Activated CD8-positive, alpha-beta memory T cell treated with anti-CD3 and anti-CD28 coated beads, Interleukin-2, amount 50 U/mL, for 4 hours (primary cell): ENCODE measurements at places on chromosomes 12 and 14.

- DNase-seq, result no peak
These were observed 94.7 kb upstream of the SLC38A4 start for GRCh38 chr12:46920499-46920898.

GRCh38 chr14:104001003-104001402, 58.7 kb upstream of the RD3L start:
- no peak for DNase-seq

DNA sequence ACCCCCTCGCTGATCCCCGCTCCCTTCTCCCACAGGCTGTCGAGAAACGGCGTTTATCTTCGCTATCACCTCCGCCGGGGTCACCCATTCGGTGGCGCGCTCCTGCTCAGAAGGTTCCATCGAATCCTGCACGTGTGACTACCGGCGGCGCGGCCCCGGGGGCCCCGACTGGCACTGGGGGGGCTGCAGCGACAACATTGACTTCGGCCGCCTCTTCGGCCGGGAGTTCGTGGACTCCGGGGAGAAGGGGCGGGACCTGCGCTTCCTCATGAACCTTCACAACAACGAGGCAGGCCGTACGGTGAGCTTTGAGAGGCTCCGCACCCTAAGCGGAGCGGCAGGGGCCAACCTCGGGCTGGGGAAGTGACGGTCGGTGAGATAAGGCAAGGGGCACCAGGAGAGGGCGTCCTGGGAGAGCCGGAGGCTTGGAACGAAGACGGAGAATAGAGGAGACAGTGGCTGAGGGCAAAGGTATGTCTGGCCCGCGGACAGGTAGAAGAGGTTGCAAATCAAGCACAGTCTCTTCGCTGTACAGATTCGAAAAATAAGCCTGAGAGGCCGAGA, 2.3 kb downstream of the WNT1 start:
- peak; percentile 44 for DNase-seq

DNA sequence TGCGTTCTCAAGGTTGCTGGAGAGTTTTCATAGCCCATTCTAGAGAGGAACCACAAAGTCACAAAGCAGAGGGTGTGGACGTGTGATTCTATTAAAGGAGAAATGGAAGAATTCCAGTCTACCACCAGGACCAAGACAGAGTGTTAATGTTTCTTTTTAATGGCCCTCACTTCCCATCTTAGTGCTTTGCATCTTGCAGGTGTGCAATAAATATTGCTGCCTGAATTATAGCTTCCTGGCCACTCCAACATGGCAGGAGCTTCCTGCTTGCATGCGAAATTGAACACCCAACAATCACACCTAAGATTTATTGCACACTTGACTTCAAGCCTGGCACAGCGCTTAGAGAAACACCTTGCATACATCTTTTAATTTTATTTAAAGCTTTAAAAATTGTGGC, 22.4 kb upstream of the PPP1CC start:
- DNase-seq, result no peak

DNA sequence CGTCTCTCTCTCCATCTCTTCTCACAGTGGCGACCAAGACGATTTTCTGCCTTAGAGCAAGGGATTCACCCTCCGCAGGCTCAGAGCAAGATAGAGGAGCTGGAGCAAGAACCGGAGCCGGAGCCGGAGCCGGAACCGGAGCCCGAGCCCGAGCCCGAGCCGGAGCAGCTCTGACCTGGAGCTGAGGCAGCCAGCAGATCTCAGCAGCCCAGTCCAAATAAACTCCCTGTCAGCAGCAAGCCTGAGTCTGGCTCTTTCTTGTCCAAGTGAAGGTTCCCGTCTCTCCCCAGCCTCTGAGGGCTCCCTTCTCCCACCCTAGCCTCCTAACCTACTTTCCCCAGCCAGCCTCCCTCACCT, 5.9 kb downstream of the LAG3 start:
- no peak for DNase-seq

DNA sequence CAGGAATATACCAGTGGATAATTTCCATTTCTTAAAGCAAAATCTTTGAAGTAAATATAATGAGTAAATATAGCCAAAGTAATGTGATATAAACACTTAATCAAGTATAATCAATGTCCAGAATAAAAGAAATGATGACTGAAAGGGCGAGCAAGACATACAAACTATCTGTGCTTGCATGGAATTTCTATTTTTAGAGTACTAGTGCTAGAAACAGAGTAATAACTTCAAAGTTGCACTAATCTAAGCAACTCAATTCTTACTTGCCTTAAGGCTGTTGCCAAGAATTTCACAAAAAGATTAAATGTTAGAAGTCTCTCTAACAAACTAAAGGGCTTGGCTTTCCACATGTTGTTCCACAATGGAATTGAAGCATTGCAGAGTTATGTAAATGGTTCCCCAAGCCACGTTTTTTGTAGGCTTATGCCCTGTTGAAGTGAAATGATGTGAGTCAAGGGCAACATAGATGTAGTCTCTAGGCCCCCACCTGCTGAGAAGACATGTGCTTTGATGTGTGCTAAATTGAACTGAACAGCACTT, 175.0 kb upstream of the LMNTD1 start:
- DNase-seq, result no peak

GRCh38 chr12:46506961-46507360, 134.4 kb upstream of the SLC38A2 start:
- no peak for DNase-seq

DNA sequence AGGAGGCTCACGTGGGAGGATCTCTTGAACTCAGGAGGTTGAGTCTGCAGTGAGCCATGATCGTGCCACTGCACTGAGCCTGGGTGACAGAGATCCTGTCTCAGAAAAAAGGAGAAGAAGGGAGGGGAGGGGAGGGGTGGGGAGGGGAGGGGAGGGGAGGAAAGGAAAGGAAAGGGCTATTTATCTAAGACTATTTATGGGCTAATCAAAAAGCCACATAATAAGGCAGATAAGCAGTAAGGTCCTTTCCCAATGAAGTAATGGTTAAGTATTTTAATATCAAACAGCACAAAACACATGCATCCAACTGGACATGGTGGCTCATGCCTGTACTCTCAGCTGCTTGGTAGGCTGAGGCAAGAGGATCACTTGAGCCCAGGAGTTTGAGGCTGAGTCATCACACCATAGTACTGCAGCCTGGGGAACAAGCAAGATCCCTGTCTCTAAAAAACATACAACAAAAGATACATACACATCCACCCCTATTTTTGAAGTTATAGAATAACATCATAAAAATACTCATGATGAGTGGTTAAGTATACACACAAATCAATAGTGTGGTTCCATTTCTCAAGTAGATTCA, 9.7 kb downstream of the PAWR start:
- no peak for DNase-seq

DNA sequence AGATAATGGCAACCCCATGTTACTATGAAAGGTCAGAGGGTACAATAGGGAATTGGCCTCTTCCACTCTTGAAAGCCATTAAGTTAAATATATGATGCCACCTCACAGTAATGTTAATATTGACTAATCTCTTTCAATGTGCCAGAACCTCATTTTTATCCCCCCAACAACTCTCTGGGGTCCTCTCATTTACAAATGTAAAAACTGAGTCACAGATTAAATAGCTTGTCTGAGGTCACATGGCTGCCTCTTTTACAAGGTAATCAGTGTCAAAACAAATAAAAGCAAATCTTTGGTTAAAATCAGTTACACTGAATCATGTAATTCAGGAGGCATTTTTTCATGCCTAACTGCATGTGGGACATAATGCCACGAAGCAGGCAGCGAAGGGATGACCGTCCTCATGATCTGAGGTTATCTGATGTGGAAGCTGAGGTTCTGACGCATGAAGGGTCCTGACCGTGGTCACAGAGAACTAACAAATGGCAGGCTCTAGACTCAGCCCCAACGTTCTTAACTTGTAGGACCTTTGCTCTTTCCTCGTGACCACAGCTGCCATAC, 78.5 kb downstream of the PTPN21 start:
- DNase-seq, result no peak

GRCh38 chr14:94305620-94306019, 12.6 kb upstream of the SERPINA10 start:
- DNase-seq, result no peak

- no peak for DNase-seq
These were observed 15.7 kb downstream of the OR10P1 start for GRCh38 chr12:55652352-55652751.

DNA sequence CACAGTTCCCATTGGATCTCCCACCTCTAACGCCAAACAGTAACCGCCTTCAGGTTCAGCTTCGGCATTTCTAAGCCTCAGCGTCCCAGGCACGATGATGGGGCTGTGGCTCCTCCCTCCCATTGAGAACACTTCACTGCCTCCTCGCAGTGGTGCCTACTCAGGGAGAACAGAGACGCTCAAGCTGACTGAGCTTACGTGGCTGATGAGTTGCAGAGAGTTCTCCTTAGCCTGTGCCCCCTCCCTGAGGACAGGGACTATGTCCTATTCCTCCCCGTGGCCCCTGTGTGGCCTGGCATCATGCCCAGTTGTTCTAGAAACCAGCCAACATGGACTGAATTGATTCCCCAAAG, 87.0 kb downstream of the ITPK1 start:
- no peak for DNase-seq

GRCh38 chr12:113407931-113408600, 4.4 kb upstream of the SDS start:
- no peak for DNase-seq

DNA sequence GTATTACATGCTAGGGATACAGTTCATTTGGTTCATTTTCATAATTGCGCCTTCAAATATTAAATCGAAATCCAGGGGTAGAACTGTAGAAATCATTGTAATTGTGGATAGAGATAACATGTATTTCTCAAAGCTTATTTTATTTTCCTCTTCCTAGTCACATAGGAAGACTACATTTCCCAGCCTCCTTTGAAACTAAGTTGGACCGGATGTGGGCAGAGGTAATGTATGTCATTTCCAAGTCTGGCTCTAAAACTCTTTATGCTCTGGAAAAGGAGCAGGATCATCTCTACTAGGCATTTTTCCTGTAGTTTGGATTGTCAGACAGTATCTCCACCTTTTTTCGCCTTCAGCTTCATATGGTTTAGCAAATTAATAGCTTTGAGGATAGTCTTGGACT, 70.1 kb upstream of the CRY1 start:
- no peak for DNase-seq

GRCh38 chr14:31026077-31026449, at the start of gene STRN3:
STRN3 (minus strand) TSS chr14:31026379; CDS start chr14:31026185, 194 bp downstream.
- DNase-seq, result no peak

DNA sequence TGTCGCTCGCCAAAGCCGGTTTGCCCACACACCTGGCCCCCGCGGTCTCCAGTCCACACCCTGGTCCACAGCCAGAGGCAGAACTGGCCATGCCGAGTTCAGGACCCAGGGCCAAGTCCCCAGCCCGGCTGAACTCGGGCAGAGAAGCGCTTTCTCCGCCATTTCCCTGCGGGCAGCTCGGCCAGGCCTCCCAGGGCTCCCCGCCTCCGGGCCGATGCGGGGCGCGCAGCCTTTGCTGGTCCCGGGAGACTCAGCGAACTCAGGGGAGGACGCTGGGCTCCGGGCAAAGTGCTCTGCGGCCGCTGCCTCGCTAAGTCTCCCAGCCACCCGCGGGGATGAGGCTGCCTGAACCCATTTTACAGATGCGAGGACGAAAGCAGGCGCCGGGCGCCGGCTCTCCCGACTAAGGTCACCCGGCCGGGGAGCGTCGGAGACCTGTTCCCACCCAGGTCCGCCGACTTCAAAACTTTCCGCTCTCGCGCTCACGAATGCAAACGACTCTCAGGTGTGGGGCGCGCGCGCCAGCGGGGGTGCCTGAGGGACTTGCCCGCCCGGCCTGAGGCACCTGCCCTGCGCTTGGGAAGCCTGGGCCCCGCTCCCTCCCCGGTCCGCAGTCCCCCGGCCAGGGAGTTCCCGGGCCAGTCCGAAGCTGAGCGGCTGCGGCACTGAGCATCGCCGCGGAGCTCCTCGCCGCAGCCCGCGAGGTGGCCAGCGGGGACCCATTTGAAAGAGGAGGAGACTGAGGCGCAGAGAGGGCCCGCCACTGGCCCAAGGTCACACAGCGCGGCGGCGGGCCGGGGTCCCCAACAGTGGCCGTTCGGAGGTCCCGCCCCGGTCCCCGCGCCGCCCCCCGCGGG, 627 bp downstream of the TESC start:
- peak; percentile 36 for DNase-seq

DNA sequence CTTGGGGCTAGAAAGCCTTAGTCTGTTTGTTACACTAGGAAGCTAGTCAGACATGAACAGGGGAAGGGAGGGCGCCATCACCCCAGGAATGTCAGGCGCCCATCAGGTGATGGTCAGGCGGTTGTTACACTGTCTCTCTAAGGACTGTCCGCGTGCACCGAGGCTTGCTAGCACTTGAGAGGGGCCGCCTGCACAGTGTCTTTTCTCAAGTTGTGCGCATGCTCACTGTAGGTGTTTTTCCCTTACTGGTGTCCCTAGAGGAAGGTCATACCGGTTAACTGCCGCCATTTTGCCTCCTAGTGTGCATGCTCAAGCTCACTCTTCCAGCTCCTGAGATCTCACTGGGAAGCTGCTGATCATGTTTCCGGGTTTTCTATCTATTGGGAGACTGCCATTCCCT, 855.0 kb upstream of the TMEM132C start:
- DNase-seq, result no peak

GRCh38 chr14:34628681-34629135, 1.2 kb downstream of the SNX6 start:
- DNase-seq, result peak; percentile 40

- DNase-seq, result no peak
These were observed 514 bp upstream of the LARP4 start for GRCh38 chr12:50400104-50400637.

GRCh38 chr14:98470663-98471062, 801.3 kb downstream of the BCL11B start:
- DNase-seq, result no peak

DNA sequence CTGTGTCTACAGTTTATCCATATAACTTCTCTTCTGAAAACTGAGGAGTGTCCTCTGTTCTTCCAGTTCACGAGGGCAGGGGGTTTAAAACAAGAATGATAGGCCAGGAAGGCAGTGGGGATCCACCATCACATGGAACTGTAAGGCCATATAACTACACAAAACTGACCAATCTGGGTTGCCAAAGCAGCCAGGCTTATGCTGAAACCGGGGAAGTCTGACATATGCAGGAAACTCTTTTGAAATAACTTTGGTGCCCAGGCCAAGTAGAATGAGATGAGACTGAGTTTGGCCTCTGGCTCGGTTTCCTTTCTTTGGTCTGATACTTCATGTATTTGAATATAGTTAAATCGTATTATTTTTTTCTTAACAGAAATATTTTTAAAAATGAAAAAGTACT, 18.0 kb upstream of the ATF1 start:
- no peak for DNase-seq

- no peak for DNase-seq
These were observed 25.7 kb downstream of the TSPAN9 start for GRCh38 chr12:3102771-3103410.
